ENCODE measurements at places on chromosomes 5 and 9. TPM values are rescaled to one million over a fixed set of nuclear protein-coding genes. Genes with fewer than 3 reads are reported as not detected.

WNT8A gene
- total RNA-seq: not detected

STKLD1 gene
- total RNA-seq: 0.57 TPM

SLC6A18 gene
- total RNA-seq: not detected

HAVCR1 gene
- total RNA-seq: not detected

KIF20A gene
- total RNA-seq: 63.7 TPM

CDK9 gene
- 88.0 TPM for total RNA-seq

DAB2 gene
- total RNA-seq: 186 TPM

FABP6 gene
- total RNA-seq: not detected

MIER3 gene
- 50.2 TPM for total RNA-seq

PHYHD1 gene
- 1.3 TPM for total RNA-seq

LURAP1L gene
- 3.8 TPM for total RNA-seq

KIF24 gene
- total RNA-seq: 7.3 TPM

PDE8B gene
- under 0.01 TPM for total RNA-seq

ECM2 gene
- 0.07 TPM for total RNA-seq

DMRTA1 gene
- total RNA-seq: 0.27 TPM

FOXI1 gene
- total RNA-seq: not detected

GBGT1 gene
- total RNA-seq: 14.1 TPM

NEUROG1 gene
- total RNA-seq: not detected

TEX48 gene
- total RNA-seq: not detected

PCDHA1 gene
- total RNA-seq: not detected

ZNF483 gene
- total RNA-seq: 2.9 TPM

C5orf58 gene
- total RNA-seq: not detected

Measured in thoracic aorta endothelial cell (primary cell).